ENCODE measurements at places on chromosomes 16 and 17.

- DNase-seq, result no peak
Measured at GRCh38 chr16:24988593-24989338, 26.4 kb downstream of the ARHGAP17 start.

DNA sequence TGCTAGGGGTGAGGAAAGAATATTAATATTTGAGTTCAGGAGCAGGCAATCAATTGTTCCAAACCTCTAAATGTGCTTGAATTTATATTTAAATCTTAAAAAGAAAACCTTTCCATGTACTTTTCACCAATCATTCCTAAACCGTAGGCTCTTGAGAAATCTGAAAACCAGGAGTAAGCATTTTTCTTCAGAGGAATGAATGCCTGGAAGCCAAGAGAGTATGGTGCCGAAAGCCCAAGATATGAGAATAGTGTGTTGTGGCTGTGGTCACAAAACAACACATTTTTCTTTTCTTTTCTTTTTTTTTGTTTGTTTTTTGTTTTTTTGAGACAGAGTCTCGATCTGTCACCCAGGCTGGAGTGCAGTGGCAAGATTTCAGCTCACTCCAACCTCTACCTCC, 37.6 kb downstream of the TEX2 start:
- no peak for DNase-seq

DNA sequence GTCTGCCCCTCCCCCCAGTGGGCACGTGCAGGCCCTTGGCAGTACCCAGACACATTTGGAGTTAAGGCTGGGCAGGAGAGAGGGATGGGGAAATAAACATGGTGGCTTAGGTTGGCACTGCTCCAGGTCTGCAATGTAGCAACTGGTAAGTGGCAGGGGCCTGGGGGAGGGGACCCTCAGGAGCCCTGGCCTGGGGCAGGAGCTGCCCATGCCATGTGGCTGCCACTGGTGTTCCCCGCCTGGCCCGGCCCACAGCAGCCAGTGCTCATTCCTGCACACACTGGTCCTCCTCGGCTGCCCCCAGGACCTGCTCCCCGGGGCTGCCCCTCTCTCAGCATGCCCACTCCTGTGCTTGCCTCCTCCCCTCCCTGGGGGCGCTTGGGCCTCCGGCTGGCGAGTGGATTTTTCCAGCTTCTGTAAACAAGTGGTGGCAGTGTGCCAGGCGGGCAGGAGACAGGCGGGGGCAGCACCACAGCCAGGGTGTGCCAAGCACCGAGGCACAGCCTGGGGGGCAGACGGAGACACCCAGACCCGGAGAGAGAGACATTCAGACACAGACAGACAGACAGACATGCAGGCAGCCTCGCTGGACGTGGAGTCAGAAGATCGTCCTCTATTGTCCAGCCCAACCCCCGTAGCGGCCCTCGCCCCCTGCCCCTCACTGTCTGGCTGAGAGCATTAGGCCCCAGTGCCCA, 9.4 kb downstream of the THRA start:
- no peak for DNase-seq

- no peak for DNase-seq
Measured at GRCh38 chr17:82065193-82065637, 389 bp downstream of the DUS1L start.

DNA sequence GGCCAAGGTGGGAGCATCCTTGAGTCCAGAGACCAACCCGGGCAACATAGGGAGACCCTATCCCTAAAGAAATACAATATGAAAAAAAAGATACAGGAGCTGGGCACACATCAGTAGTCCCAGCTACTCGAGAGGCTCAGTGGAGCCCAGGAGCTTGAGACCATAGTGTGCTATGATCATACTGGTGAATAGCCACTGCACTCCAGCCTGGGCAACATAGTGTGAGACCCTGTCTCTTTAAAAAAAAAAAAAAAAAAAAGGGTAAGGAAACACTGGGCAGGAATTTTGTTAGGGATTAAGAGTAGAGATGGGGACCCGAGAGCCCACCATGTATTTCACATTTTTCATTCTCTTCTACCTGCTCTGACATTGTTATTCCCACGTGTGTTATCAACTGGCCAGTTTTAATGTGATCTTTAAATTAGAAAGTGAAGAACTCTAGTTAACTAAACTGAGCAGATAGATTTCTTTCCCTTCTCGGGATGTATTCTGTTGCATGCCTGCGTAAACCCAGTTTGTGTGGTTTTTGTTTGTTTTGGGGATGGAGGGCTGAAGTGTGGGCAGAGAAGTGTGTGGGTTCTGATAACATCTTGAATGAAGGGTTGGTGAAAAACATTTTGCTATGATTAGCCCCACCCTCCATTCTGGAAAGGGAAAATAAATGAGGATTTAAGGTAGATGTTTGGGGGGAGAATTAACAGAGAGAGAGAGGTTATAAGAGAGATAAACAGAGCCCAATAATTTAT, 17.2 kb upstream of the SNTB2 start:
- no peak for DNase-seq

GRCh38 chr16:8948831-8949230, 14.9 kb downstream of the USP7 start:
- no peak for DNase-seq

- no peak for DNase-seq
Measured at GRCh38 chr17:7611635-7612293, 2.9 kb downstream of the FXR2 start.

- DNase-seq, result no peak
Measured at GRCh38 chr17:59545942-59546341, 19.5 kb upstream of the DHX40 start.

DNA sequence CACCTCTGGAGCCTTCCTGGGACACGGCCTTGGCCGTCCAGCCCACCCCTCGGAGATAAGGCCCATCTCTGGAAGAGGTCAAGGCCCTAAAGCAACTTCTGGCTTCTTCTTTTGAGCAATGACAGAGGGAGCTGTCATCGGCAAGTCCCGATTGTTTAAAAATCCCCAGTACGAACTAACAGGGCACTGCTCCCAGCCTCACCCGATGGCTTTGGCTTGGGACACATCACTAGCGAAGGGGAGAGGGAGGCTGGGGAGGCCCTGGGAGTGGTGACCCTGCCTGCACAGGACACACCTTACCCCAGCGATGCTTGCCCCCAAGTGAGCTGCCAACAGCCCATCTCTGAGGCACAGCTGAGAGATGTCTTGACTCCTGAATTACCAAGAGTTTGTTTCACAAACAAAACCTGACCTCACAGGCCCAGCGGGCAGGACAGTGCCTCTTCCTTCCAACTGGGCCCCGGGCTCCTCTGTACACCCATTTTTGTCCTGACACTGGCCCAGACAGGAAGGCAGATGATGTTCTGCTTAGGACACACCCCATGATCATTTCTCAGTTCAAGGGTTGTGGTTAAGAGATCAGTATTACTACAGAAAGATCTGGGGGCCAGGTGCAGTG, 4.8 kb downstream of the SYNGR2 start:
- no peak for DNase-seq

- no peak for DNase-seq
Measured at GRCh38 chr16:25771812-25772568, 80.2 kb downstream of the HS3ST4 start.

GRCh38 chr16:88777471-88778270, 7.3 kb downstream of the PIEZO1 start:
- no peak for DNase-seq

DNA sequence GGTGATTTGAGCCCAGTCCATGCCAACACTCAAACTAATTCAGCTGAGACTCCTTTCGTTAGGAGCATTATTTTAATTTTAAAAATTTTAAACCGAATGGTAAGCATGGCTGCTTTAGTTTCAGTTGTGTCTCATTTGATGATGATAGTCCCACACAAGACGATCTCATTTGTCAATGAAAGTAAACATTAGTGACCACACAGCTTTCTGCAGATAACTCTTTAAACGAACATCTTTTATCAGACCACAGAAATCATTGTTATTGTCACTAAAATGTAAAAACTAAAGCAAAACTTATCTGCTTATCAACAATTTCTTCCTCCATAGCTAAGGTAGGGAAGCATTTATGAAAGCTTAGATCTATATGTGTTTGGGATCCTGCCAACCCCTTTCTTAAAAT, 382.2 kb downstream of the ZFHX3 start:
- DNase-seq, result no peak

DNA sequence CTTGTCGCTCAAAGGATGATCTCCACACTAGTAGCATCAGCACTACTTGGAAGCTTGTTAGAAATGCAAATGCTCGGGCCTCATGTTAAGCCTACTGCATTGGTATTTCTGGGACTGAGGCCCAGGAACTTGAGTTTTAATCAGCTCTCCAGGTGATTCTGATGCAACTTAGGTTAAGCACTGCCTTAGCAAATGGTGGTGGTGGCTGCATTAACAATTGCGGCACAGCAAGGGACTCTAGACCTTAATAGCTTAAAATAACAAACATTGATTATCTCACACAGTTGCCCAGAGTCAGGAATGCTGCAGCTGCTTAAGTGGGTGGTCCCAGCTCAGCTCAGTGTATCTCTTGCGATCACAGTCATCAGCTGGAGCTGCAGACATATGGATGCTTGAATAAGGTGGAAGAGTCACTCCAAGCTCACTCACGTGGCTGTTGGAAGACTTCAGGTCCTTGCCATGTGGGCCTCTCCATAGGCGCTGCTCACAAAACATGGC, 25.8 kb downstream of the HS3ST3A1 start:
- no peak for DNase-seq

DNA sequence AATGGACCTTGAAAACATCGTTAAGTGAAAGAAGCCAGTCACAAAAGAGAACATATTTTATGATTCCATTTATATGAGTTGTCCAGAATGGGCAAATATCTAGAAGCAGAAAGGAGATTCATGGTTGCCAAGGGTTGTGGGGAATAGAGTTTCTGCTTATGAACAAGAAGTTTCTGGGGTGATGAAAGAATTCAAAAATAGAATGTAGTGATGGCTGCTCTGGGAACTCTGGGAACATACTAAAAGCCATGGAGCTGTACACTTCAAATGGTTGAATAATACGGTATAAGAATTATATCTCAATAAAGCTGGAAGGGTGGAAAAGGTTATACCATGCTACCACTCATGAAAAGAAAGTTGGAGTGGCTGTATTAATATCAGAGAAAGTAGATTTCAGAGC, 18.5 kb downstream of the AKTIP start:
- DNase-seq, result no peak

DNA sequence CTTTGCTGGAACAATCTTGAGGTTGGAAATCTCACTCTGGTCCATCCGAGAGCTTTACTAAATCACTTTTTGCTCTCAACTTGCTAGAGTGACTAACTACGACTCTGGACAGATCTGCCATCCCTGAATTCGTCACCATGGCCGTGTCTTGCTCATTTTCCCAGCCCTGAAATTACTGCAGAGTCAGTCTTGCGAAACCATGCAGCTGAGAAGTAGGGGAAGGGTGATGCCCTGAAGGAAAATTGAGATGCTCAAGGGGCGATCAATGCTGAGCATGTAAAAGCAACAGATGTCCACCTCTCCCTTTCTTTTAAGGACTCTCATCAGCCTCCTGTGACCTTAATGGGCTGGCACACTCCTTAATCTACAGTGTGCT, 18.8 kb downstream of the PCTP start:
- peak; percentile 84 for DNase-seq

GRCh38 chr16:56610609-56611111, 2.3 kb downstream of the MT2A start:
- no peak for DNase-seq

DNA sequence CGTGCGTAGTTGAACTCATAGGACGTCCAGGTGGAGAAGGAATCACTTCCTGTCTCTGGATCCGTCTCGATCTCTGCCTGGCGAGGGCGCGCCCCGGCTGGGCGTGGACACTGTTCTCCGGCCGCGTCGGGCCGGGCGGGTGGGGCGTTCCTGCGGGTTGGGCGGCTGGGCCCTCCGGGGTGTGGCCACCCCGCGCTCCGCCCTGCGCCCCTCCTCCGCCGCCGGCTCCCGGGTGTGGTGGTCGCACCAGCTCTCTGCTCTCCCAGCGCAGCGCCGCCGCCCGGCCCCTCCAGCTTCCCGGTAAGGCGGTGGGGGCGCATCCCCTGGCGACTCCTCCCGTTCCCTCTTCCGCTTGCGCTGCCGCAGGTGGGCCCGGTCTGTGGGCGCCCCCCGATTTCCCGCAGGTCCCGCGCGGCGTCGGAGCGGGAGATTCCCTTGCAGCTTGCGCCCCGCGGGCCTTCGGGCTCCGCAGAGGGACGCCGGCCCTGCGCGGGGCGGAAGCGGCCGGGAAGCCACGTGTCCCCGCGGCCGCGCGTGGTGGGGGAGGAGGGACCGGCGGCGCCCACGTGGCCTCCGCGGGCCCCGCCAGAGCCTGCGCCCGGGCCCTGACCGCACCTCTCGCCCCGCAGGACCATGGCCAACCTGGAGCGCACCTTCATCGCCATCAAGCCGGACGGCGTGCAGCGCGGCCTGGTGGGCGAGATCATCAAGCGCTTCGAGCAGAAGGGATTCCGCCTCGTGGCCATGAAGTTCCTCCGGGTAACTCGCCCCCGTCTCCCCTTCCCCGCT, at the start of gene NME2:
Gene NME2, plus strand, starts transcription at position 214 of the 789 bp plus-strand sequence. Its CDS starts 420 bp downstream, at position 634.
- DNase-seq, result peak; percentile 77

GRCh38 chr16:85625053-85625452, 11.9 kb downstream of the GSE1 start:
- DNase-seq, result no peak

DNA sequence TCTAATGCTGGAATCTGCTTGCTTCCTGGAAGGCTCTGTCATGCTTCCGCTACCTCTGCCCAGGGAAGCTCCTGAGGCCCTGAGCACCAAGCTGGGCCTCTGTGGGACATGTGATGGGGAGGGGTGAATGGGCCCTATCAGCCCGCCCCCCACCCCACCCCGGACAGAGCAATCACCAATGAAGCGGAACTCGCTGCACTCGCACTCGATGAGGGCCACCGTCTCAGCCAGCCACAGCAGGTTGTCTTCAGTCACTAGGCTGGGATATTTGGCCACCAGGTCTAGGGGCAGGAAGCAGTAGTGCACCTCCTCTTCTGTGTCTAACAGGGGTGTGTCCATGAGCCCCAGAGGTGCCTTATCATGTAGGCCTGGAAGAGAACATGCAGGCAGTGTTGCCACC, 23.6 kb downstream of the KCTD19 start:
- no peak for DNase-seq

- DNase-seq, result peak; percentile 87
Measured at GRCh38 chr17:7685533-7686221, 1.6 kb downstream of the TP53 start.

DNA sequence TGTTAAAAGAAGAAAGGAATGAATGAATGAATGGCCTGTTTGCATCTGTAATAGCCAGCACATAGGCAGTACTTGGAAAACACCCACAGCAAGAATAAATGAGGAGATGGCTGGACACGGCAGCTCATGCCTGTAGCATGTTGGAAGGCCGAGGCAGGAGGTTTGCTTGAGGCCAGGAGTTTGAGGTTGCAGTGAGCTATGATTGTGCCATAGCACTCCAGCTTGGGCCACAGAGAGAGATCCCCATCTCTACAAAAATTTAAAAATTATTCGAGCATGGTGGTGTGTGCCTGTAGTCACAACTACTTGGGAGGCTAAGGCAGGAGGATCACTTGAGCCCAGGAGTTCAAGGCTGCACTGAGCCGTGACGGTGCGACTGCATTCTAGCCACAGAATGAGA, 12.5 kb downstream of the IL4R start:
- DNase-seq, result no peak

All from GM04504 (cell line).